ENCODE measurements at places on chromosomes 6 and 20. TPM values are rescaled to one million over a fixed set of nuclear protein-coding genes. Genes with fewer than 3 reads are reported as not detected.

The PAK5 gene
- polyA plus RNA-seq: 0.06 TPM

The LST1 gene
- polyA plus RNA-seq: not detected

GRCh38 chr6:3258201-3258600 lies 546 bp upstream of the PSMG4 start:
- peaks cover 5% of the 10 kb centered on the region for H3K36me3 ChIP-seq
- H3K4me3 ChIP-seq: peak overlapping the region; percentile 75
- H3K4me1 ChIP-seq: 0 out of 2 replicates have a peak, but pooled peaks cover 6% of the 10 kb centered on the region
- H3K27ac ChIP-seq: no peak overlapping the region
- no peaks in the 10 kb centered on the region for H3K27me3 ChIP-seq
- DNase-seq: no peak

The GRM1 gene
- 0.05 TPM for polyA plus RNA-seq

DNA sequence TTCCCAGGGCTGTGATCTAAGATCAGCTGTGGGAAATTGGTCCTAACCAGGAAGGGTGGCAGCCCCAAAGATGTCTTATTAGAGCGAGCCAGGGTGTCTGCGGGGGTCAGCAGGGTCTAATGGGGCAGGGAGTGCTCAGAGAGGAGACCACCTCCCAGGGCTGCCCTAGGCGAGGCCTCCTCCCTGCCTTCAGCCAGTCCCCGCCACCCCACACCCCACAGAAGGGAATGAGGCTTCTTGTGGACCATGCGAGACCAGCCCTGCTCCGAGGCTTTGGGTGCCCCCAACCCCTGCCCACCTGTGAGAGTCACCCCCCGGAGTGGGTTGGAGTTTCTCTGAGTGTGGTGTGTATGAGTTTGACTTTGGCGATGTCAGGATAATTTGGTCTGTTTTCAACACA lies 37.8 kb downstream of the SYNJ2 start:
- no peak for DNase-seq
- H3K4me1 ChIP-seq: peaks cover 2% of the 10 kb centered on the region
- H3K36me3 ChIP-seq: peaks cover 4% of the 10 kb centered on the region
- H3K27ac ChIP-seq: no peak overlapping the region

DNA sequence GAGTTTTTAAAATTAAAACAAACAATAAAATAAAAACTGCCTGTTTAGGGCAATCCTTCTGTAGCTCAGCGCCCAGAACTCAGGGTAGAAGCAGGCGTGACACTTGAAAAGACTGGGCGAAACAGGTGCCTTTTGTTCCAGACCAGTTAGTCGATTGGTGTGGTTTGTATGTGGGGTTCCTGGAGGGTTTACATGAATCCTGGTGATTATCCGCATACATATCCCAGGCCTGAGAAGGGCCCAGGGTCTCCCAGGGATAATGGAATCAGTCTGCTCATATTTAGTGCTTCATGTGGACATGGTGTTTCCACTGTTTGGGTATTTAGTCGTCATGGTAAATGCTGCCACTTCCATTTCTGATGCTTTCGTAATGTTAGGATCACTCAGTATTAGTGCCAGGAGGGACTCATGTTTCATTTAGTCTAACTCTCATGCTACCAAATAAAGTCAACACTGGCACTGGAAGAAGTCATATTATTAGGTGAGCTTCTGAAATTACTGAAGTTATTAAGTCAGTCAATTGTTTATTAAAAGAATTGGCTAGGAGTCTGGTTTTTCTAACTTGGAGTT lies 116.5 kb downstream of the SAMD5 start:
- H3K36me3 ChIP-seq: no peaks in the 10 kb centered on the region
- H3K4me1 ChIP-seq: no peaks in the 10 kb centered on the region
- H3K4me3 ChIP-seq: no peak overlapping the region
- no peak for DNase-seq
- H3K27ac ChIP-seq: no peak overlapping the region

- no peaks in the 10 kb centered on the region for H3K27me3 ChIP-seq
- no peak for DNase-seq
- H3K36me3 ChIP-seq: no peaks in the 10 kb centered on the region
- no peak overlapping the region for H3K4me3 ChIP-seq
- peaks cover 6% of the 10 kb centered on the region for H3K4me1 ChIP-seq
These were observed 5.5 kb downstream of the CDK19 start for GRCh38 chr6:110809792-110810191.
